ENCODE measurements at places on chromosomes 1 and 21.

- no peak for DNase-seq
Measured at GRCh38 chr1:66570196-66570595, 36.2 kb downstream of the SGIP1 start.

GRCh38 chr1:8142955-8143629 lies 117.0 kb upstream of the ERRFI1 start:
- no peak for DNase-seq

- no peak for DNase-seq
Measured at GRCh38 chr1:22808186-22808675, 97.6 kb downstream of the EPHB2 start.

- no peak for DNase-seq
Measured at GRCh38 chr21:42411197-42411869, 7.6 kb downstream of the UBASH3A start.

DNA sequence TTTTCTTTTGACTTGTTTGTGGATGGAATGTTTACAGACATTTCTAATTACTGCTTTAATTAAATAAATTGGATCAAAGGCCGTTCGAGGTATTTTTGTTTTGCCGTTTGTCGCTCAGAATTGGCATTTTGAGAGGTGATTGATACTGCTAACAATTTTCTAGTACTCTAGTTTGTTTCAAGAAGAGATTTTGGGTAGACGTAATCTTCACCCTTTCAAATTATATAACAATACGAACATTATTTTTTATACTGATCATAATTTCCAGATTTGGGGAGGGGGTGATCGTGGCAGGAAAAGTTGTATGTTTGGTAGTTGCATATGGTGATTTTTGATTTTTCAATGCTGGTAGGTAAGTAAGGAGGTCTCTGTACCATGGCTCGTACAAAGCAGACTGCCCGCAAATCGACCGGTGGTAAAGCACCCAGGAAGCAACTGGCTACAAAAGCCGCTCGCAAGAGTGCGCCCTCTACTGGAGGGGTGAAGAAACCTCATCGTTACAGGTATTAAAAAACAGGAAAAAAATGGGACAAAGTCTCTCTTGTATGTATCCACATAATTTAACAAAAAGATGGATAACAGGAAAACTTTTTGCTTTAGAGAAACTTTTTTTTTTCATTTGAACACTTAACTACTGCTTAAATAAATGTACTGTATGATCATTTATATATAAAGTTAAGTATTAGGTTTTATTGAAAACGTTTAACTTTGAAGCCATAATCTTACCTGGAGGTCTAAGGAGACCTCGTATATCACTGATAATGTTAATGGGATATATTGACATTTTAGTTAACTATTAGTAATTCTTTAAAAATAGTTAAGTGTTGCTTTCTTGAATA lies 1.7 kb downstream of the H3-3A start:
- no peak for DNase-seq

DNA sequence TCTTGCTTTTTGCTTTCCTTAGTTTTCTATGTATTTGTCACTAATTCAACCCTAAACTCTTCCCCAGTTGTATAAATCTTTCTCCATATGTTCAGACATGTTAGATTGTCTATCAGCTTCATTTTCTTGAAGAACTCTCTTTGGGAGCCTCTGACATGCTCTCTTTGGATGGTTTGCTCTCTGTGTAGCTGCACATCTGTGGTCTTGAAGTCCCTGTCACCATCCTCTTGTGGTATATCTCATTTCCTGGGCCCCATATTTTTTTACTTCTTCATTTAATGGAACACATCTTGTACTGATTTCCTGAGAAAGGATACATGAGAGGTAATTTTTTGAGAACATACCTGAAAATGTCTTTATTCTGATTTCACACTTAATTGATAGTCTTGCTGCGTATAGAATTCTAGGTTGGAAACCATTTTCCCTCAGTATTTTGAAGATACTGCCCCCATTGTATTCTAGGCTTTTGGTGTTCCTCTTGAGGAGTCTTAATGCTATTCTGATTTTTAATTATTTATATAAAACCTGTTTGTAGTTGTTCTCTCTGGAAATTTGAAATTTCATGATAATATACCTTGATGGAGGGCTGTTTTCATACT lies 72.6 kb downstream of the ST3GAL3 start:
- DNase-seq = no peak

DNA sequence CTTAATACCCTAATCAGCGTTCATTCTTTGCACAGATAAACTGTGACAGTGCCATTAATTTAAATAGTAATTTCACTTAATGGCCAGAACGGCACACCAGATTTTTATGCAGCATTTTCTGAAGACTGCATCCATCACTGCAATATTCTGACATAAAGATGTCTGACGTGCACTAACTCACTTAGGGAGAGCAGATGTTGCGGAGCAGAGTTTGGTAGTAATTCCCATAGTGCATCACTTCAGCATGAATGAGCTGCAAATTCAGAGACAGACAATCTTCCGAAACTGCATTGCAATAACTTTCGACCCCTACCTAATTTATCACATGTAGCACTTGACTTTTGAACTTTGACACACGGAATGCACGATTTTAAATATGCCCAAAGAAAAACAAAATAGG lies 225.3 kb downstream of the KCTD3 start:
- DNase-seq = no peak

GRCh38 chr1:190602325-190602724 lies 124.7 kb upstream of the BRINP3 start:
- no peak for DNase-seq

GRCh38 chr1:204240233-204240632 lies 26.4 kb upstream of the GOLT1A start:
- no peak for DNase-seq

GRCh38 chr1:204299814-204300365 lies 59.8 kb downstream of the PLEKHA6 start:
- DNase-seq = no peak

- peak; percentile 48 for DNase-seq
Measured at GRCh38 chr1:207885129-207886032, 25.5 kb downstream of the CD34 start.

- DNase-seq = no peak
Measured at GRCh38 chr1:1567891-1568291, 6.8 kb downstream of the SSU72 start.

DNA sequence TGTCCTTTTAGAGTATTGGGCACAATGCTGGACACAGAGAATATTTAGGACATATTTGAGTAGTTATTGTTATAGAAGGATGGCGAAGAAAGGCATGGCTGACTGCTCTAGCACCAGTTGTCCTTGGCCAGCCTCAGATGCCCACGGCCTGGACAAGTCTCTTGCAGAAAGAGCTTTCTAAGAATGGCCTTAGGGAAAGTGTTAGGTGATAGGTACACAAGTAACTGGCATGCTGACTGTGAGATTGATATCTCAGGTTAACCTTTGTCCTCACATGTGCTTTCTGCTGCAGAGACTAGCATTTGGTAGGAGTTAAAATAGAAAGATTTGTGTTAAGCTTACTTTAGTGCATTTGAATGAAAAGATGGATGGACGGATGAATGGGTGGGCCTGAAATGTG lies 10.1 kb downstream of the SFT2D2 start:
- no peak for DNase-seq

GRCh38 chr1:167276969-167277368 lies 56.3 kb downstream of the POU2F1 start:
- no peak for DNase-seq

- DNase-seq = no peak
Measured at GRCh38 chr1:101205457-101205856, 31.4 kb upstream of the S1PR1 start.

DNA sequence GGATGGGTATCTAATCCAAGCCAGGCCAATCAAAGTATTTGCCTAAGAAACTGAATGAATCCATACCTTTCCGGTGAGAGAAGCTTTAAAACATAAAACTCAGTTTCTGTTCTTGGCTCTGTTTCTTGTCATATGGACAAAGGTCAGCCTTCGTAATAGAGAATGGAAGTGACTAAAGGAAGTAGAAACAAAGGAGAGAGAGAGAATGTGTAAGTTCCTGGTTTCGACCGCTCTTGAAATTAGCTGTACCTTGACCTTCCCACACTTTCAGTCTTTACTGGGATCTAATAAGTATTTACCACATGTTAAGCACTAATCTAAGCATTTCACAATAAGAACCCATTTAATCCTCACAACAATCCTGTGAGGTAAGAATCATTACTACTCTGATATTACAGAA lies 19.6 kb upstream of the CLCA4 start:
- no peak for DNase-seq

DNA sequence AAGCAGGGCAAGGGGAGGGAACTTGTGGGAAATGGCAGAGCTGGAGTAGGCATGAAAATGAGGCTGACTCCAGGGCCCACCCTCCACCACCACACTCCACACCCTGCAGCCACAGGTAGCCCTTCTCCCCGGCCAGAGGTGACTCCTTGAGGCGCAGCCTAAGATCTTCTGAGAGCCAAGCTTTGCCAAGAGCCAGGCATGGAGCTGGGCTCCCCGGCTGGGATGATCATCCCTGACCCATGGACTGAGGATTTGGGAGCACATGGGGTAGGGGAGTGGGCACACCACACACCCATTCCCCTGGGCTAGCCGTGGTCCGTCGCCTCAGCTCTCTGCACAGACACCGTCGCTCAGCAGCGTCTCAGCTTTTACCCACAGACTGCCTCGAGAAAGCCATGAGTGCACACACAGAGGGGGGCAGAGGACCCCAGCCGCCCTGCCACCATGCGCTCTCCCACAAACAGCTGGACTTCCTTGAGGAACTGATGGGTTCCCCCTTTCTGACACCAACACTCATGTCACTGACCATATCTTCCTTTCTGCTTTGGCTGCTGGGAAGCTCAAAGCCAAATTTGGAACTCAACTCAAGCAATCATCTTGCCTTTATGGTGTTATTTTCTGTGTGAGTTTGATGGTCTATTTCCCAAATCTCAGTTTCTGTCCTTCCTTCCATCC lies 123.6 kb upstream of the RUNX3 start:
- DNase-seq = no peak

DNA sequence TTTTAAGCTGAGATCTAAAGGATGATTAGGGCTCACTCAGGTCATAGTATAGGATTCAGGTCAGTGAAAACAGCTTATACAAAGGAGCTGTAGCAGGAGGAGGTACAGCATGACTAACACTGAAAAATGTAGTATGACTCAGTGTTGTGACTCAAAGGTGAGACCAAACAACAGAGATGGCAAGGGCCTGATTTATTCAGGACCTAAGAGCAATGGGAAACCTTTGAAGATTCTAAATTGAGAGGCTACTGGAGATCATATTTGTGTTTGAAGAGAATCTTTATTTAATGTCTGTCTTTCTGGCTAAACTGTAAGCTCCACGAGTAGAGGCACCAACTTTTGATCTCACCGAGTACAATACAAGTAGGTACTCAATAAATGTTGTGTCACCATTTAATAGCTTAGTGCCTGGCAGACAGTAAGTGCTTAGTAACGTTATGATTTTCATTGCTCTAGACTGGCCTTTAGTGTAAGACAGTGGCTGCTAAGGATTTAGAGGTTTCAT lies 43.5 kb downstream of the PRKAA2 start:
- peak; percentile 26 for DNase-seq

GRCh38 chr1:37647281-37647680 lies 12.6 kb upstream of the RSPO1 start:
- DNase-seq = no peak

- no peak for DNase-seq
Measured at GRCh38 chr1:7517611-7518330, 253.3 kb upstream of the VAMP3 start.

DNA sequence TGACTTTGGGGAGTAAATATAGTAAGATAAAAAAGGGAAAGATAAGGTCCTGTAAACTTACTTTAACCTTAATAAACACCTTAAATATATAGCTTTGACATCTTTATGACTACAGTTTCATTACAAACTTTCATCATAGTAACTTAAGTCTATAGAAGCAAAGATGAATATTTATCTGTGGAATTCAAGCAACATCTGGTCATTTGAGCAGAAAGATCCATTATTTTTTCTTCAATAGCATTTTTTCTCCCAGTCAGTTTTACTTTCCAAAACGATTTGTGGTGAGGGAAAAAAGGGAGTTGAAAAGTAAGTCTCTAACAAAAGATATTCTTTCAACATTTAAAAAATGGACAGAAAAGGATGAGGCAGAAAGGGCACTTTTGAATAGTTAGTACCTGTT lies 69.0 kb downstream of the HMCN1 start:
- no peak for DNase-seq

- no peak for DNase-seq
Measured at GRCh38 chr1:156549390-156549789, 23.0 kb downstream of the IQGAP3 start.

GRCh38 chr1:201369209-201369608 lies 8.3 kb downstream of the TNNT2 start:
- DNase-seq = no peak

DNA sequence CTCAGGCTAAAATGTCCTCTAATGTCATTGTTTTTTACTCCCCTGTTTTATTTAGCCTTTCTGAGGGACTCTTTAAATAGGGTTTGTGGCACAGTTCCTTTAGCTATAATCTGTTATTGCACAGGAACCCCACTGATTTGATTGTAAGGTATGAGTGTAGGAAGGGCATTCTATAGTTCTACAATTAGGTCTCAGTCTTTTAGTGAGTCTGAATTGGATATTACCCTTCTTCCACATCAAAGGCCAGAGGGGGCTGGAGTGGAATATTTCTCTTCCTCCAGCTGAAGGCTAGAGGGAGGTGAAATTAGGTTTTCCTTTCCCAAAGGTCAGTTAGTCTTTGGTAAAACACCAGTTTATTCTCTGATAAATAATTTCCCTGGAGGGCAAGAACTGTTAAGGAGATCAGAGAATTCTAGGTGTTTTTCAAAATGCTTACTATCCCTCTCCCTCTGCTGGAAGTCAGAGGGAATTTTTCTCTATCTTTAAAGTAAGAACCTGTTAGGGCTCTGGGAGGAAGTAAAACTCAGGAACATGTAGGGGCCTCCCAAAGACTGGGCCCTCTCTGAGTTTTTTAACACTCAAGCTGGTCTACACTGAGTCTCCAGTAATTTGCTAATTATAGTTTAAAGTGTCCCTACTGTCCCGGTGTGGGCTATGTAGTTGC lies 176.3 kb upstream of the ZNHIT6 start:
- no peak for DNase-seq

GRCh38 chr1:57033222-57034001 lies 67.6 kb upstream of the C8B start:
- DNase-seq = no peak

- DNase-seq = no peak
Measured at GRCh38 chr1:153113416-153113815, at the start of gene SPRR2F. TSS of gene SPRR2F (minus strand) at chr1:153113516. CDS start at chr1:153112733, 783 bp downstream.

GRCh38 chr1:21869620-21870121 lies 57.6 kb downstream of the LDLRAD2 start:
- peak; percentile 9 for DNase-seq

DNA sequence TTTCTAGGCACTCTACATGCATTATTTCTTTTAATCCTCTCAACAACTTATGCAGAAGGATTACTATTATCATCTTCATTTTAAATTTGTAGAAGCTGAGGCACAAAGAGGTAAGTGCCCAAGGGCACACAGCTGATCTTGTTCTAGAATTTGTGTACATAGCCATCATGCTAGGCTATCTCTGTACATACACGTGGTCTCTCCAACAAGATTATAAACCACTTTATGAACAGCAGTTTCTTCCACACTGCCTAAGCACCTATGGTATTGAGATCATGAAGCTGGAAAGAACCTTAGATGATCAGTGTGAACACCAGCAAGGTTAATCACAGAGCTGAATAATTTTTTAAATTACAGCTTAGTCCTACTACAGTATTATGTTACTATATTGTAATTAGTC lies 28.9 kb downstream of the UCHL5 start:
- no peak for DNase-seq

- no peak for DNase-seq
Measured at GRCh38 chr1:146031476-146031875, 9.9 kb upstream of the HJV start.

GRCh38 chr1:204975568-204976235 lies 67.3 kb upstream of the CNTN2 start:
- no peak for DNase-seq
